ENCODE measurements at places on chromosomes 7 and 10.

- DNase-seq = no peak
These were observed 719.8 kb downstream of the INHBA start for GRCh38 chr7:40983111-40983510.

- DNase-seq = no peak
These were observed 59.1 kb downstream of the AUTS2 start for GRCh38 chr7:69657331-69657730.

- no peak for DNase-seq
These were observed 144.0 kb upstream of the CCDC6 start for GRCh38 chr10:60050366-60050765.

GRCh38 chr7:159078193-159078910 is 66.3 kb downstream of the VIPR2 start:
- DNase-seq = no peak

DNA sequence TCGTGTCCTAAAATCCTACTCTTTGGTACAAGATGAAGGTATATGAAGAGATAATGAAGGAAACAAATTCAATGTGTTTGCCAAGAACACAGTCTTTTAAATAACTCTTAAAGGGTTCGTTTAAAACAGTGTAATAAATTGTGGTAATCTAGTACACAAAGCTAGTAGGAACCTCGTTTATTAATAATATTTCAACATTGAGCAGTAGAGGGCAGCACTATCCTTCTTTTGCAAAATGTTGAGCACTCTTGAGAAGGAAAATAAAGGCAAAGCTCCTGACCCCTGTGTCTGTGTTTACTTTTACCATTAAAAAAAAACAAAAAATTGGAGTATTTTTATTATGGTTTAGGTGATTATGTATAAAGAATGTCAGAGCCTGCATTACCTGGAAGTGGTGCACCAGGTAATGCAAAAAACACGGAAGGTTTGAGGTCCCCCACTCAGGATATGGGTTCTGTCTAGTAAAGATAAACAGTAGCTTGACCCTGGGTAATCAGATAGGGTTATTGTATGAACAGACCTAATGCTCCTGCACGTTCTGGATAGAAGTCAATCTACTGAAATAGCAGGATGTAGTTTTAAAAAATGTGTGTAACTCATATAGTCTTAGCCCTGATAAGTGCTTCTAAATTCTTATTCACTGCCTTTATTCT is 5.7 kb upstream of the GOT1 start:
- DNase-seq = no peak

DNA sequence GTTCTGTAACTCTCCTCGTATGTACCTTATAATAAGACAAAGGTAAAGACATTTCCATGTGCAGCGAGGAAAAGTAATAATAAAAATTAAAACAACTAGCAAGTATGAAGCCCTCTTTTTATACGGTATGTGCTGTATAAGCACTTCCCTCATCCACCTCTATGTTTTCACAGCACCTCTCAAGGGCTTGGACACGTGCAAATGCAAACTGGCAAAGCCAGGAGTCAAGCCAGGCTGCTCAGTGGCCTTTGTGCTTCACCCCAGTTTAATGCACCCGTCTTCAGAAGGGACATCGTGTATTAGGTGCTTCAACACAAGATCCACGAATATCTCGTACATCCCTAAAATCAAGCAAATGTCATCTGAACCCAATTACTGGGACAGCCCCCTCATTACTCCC is 1.3 kb upstream of the DGKI start:
- DNase-seq = no peak

- DNase-seq = no peak
These were observed 319.0 kb downstream of the PLXNA4 start for GRCh38 chr7:132257253-132257652.

GRCh38 chr10:98149858-98150257 is 15.4 kb downstream of the R3HCC1L start:
- no peak for DNase-seq

DNA sequence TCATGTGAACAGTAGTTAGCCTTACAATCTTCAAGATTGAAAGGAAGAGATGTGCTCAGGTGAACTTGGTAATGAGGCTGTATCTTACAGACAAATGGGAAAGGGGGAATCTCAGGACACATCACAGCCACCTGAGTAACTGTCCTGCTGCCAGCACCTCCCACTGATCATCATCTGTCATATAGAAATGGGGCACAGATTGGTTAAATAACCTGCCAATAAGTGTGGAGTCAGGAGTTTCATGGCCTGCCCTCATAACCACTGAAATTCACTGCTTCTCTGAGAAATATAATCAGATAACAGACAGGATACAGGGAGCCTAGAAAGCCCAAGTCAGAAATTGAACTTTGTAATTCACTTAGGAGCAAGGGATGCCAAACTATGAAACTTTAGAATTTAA is 64.9 kb upstream of the TAS2R16 start:
- no peak for DNase-seq

- no peak for DNase-seq
These were observed 24.9 kb downstream of the MTURN start for GRCh38 chr7:30159698-30160143.

DNA sequence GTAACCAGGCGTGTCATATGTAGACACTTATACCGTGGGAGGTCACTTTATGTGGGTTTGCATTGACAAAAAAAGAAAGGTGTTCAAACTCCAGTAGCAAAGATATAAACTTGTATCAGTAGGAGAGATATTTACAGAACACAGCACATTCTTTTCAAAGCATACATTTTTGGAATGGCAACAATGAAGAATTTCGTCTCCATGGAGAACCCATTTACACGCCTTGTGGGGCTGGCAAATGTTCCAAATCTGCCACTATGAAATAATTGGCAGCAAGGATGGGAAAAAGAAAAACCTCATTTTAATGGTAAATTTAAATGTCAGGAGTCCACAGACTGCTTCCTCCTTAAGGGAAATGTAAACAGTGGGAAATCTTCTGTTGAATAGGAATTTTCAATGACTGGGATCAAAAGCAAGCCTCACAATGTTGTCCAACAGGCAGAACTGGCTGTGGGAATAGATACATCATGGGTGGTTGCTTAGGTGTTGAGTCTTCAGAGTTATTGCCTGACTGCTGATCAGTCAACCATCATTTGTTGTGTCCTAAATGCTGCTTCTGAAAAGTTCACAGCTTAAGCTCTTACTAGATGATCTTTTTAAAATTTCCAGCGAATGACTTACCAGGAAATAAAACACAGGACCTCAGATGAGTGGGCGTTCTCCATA is 256.6 kb upstream of the SEMA3C start:
- DNase-seq = no peak

- no peak for DNase-seq
These were observed 44.8 kb upstream of the EMX2 start for GRCh38 chr10:117497736-117498135.

DNA sequence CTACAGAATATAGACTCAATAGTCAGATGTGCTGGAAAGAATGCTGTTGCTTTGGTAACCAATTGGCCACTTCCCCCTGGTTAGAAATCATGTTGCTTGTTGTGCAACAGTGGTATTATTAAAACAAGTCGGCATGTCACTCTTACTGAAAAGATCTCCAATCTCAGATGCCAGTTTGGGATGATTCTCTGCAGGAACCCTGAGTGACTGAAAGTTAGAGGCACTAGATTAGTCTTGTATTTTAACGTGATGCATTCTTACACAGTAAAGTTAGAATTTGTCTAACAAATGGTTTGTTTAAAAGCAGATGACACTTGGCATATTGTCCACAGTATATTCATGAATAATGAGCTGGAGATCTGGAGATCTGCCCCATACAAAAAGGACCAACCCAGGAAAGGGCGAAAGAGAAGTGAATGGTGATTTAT is 287.6 kb downstream of the TWIST1 start:
- no peak for DNase-seq

- no peak for DNase-seq
These were observed 27.1 kb downstream of the NMT2 start for GRCh38 chr10:15141136-15142054.

GRCh38 chr10:110221044-110221720 is 13.8 kb downstream of the MXI1 start:
- no peak for DNase-seq

DNA sequence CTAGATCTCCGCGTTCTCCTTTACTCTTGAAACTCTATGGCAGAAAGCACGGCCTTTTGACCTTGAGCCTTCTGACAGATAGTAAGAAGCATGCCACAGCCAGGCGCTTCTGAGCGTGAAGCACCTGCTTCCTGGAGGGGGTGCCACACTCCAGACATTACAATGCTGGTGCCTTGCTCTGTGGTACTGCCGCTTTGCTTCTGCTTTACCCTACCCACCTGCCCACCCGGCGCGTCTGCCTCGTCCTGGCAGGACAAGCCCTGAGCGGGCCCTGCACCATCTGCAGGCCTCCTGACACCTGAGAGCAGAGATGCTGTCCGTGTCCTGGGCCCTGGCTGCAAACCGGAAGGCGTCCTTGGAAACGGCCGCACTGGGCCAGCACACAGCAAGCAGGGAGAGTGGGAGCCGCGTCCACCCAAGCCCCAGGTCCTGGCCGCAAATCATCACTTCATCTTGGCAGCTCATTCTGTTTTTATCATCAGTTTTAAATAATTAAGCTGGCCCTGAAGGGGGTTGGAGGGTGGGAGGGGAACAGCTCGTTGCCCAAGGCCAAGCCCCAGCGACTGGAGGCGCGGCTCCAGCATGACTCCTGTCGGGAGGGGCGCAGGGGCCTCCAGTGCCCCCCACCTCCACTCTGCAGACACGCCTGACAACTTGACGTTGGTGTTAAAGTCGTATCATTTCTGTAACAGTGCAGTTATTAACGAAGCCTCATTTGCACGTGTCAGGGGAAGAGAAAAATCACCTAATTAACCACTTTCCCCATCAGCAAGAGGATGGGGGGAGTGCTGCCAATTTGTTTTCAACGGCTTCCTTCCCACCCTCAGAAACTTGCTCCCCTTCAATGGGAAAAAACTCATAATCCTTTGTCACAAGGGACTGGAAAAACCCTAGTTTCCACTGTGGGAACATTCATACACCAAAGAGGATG is 132.2 kb downstream of the MAD1L1 start:
- no peak for DNase-seq

DNA sequence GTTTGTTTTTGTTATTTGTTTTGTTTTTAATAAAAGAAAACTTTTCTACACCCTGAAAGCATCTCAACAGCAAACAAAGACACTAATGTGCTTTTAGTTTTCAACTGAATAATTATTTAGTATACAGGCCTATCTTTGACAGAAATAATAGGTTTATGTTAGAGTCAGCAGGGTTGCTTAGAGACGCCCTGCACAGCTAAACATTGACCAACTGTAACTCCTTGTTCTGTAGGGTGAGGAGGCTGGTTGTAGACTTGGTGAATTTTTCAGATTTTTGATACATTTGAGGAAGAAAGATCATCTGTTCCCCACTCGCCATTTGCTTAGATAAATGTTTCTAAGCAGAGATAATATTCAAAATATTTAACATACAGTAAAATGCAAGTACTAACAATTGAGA is 103.1 kb downstream of the CALCR start:
- no peak for DNase-seq

DNA sequence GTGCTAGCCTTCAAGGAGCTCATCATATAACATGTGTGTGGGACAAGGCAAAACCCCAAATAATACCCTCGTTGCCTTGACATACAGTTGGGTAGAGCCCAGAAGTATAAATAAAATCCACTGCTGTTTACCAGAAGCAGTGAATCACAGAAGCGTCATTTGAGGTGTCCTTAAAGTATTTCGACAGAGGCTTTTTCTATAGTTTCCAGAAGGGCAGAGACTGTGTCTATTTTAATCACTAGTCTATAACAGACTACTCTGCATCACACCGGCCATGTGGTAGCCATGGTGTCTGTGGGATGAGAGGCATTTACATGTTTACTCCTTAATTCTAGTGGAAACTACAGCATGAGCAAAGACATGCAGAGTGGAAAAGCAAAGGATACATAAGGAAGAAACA is 131.3 kb downstream of the CTTNBP2 start:
- no peak for DNase-seq

- DNase-seq = no peak
These were observed 61.1 kb upstream of the CCDC71L start for GRCh38 chr7:106721816-106722785.

DNA sequence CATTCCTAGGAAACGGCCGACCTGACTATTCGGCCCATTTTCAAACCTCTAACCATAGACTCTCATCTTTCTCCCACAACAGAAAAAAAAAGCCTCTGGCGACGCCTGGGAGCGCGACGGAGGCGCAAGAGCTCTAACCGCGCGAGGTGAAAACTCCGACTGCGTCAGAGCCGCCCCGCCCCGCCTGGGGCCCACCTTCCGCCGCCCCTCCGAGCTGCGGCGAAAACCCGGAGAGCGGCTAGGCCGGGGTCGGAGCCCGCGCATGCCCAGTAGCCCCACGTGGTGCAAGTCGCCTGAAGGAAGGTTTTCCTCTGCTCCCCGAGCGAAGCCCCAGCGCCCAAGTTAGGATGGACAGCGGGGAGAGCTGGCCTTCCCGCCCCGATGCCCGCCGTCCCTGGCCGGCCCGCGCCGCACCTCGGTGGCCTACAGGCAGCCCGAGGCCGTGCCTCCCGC is 683 bp upstream of the SGMS1 start:
- peak; percentile 93 for DNase-seq

DNA sequence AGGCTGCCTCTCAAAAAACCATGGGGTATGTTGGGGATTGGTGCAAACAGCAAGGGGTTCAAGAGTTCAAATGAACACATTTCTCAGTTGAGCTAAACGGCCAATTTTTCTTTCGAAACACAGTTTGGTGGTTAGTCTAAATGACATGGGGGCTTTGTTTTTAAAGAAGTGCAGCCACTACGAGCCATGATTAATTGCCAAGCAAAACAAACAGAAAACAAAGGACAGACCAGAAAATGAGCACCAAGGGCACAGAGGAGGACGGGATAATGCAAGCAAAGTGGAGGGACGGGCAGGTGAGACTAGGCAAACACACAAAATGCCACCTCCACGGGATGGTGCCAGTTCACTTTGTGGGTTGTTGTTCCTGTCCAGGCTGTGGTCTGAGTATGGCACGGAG is 64.5 kb upstream of the PDLIM1 start:
- DNase-seq = no peak

GRCh38 chr7:132930881-132931280 is 151.0 kb downstream of the CHCHD3 start:
- DNase-seq = no peak

DNA sequence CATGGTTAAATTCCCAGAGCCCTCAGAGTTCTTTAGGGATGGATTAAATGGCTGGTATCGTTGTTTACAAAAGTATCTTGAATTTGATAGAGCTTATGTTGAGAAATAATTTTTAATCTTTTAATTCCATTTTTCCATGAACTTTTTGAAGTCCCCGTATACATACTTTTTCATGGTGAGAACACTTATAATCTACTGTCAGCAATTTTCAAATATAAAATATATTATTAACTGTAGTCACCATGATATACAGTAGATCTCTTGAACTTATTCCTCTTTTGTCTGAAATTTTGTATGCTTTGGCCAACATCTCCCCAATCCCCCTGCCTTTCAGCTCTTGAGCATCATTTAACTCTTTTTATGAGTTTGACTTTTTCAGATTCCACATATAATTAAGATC is 9.4 kb downstream of the EFCAB10 start:
- no peak for DNase-seq
